Liver (tissue), 10 donors: ENCODE measurements at places on chromosomes 5 and 9. TPM values are rescaled to one million over a fixed set of nuclear protein-coding genes. Genes with fewer than 3 reads are reported as not detected.

GRCh38 chr5:107567901-107568671 is 102.7 kb downstream of the EFNA5 start:
- DNase-seq, result no peak

Gene FBXL7
- 1.1 TPM for total RNA-seq

DNA sequence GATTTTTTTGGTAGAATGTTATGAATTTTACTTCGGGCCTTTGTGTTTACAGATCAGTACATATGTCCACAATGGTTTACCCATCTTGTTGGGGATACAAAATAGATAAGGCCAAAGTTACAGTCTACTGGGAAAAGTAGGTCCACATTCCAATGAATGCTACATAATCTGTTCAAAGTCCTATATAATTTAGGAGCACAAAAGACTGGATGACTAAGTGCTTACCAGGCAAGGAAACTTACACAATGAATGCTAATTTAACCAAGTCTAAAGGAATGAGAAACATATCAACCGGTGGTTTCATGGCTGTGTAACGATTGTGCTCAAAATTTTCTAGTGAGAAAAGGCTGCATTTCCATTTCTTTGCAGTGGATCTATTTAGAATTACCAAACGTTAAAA is 97.4 kb upstream of the TRPM3 start:
- DNase-seq, result no peak

Gene KDM3B
- total RNA-seq, result 39.6 TPM

Gene WDR41
- 19.2 TPM for total RNA-seq

DNA sequence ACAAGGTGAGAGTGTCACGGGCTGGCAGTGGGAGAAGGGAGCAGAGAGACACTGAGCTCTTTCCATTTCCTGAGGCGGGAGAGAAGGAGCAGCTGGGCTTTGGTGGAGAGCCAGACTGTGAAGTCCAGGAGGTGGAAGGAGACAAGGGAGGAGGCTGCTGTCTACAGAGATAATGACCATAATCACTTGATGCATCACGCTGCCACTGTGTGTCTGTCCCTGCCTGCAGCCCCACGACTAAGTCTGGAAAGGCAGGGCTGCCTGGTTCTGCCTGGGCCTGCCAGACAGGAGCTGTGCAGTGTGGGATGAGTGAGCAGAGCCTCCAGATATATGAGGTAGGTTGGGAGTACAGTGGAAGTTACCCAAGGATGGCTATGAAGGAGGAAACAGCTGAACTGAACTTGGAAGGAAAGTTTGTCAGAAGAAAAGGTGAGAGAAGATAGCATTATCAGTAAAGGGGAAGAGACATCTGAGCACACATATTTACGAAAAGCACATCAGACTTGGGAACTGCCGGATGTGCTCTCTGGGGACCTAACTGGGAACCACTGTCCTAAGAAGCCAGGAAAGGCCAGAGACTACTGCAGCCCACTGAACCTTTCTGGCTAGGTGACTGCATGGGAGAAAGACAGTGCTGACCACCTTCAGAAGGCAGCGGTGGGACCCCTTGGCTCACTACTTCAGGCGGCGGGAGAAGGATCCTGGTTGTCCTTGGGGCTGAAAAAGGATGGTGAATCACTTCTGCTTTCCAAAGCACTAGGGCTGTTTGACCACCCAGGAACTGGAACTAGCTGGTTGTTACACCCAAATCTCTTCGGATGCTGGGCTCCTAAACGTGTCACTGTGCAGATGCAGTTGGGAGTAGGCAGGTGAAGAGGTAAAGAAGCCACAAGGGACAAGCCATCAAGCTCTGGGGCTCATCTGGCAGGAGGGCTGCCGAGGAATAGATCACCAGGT is 12.8 kb upstream of the DDX41 start:
- no peak for DNase-seq

Gene GOLM1
- 28.5 TPM for total RNA-seq

GRCh38 chr5:154403234-154403633 is 42.6 kb upstream of the SAP30L start:
- DNase-seq, result no peak

- no peak for DNase-seq
Observed at GRCh38 chr5:68534131-68534940, 318.8 kb downstream of the PIK3R1 start.

DNA sequence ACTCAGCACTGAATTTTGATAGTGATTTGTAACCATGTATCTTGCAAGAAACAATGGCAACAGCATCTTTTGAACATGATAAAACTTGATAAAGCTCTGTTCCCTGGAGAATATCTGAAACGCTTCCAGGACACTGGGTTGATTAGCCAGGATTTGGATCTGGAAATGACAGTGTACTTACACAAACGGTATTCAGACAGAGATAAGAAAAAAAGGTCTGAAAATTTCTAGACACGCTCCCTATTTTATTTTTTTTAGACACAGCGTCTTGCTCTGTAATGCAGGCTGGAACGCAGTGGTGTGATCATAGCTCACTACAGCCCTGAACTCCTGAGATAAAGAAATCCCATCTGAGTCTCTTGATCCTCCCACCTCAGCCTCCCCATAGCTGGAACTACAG is 109.0 kb downstream of the GNAQ start:
- DNase-seq, result no peak

- DNase-seq, result no peak
Observed at GRCh38 chr5:3226196-3226920, 369.3 kb upstream of the IRX1 start.

Gene RFESD
- 1.1 TPM for total RNA-seq

DNA sequence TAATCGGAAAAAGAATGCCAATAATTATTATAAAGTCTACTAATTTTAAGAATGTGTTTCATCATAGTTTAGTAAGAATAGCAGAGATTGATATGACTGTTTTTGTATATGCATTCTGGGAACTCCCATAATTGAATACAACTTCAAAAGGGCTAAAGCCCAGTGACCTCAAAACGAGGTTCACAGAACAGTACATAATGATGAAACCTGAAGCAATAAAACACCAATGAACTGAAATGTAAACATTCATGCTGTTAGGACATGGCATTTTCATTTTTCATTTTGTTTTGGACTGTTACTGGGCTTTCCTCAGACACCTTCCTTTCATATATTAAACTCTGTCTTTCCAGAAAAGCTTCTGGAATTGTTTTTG is 684 bp upstream of the JMY start:
- DNase-seq, result no peak

- DNase-seq, result no peak
Observed at GRCh38 chr5:176296-176823, 14.9 kb upstream of the LRRC14B start.

DNA sequence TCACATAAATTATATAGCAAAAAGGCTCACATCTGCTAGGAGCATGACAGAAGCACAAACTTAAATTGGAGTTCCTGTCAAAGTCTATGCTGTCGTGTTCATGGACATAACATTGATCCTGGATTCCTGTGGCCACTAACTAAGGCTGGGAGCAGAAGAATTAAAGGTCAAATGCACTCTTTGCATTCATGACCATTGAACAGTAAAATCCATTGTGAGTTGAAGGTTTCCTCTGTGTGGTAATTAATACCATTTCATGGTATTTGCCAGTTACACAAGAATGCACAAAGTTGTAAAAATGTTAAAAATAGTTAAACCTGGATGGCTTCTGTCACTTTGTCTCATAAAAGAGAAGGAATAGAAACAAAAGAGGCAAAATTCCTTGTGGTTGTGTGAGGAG is 242.6 kb downstream of the NPR3 start:
- DNase-seq, result no peak

Gene LECT2
- total RNA-seq, result 72.0 TPM

Gene C7
- total RNA-seq, result 268 TPM

DNA sequence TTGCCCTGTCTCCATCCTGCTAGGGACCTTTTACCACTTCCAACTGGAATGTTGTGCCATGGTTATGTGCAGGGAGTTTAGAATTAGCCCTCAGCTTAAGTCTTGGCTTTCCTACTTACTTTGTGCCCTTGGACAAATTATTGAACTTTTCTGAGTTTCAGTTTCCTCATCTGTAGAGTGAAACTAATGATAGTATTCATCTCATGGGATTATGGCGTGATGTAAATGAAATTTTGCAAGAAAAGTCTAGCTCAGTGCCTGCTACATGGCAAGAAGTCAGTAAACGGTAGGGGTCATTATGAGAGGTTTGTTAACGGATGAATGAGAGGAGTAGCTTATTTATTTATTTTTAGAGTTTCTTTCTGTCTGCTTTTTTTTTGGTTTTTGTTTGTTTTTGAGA is 1.8 kb downstream of the MVB12B start:
- DNase-seq, result no peak

DNA sequence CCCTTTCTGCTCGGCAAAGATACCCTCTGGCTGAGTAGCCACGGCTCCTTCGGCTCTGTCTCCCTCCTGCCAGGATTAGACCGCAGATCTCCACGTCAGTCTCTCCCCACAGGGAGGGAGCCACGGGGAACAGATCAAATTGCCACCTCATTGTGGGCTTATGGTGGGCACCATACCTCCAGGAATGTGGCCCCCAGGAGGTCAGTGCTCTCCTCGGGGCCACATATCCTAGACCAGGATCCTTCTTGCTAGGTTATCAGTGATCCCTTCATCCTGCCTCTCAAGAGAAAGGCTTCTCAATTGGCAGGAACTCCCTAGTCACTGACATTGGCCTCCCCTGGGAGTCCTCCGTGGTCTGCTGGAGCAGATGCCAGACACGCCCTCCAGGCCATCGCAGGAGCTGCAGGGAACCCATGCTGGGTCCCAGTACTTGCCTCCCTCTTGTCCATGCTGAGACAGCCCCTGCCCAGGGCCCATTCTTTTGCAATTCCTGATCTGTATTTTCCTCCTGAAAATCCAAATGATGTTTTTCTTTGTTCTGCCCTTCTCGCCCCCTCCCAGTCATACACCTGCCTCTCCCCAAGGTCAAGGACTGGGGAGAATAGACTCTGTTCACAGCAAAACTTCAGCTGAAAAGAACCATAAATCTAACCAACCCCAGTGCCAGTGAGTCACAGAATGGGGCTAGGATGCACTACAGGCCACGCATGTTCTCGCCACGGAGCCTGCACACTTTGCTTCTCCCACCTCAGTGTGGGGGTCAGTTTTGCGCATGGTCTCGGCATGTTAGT is 31.6 kb upstream of the ENHO start:
- no peak for DNase-seq

Gene SLC31A2
- total RNA-seq, result 7.2 TPM

DNA sequence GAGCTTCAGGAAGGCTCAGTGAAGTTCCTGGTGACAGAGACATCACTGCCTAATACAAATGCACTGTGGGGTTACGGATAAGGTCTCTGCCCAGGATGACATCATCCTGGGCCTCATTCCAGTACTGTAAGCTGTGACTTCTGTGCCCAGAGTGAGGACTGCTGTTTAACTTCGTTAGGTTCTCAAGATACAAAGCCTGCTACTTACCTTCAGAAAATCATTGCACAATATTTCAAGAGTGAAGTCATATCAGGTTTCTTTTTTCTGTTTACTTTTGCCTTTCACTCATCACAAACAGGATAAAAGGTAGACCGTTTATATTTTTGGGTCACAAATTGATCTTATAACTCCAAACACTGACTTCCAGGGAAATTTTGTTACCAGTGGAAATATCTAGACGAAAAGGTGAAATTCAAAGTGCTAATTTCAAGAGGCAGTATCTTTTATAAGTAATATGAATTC is 241.2 kb downstream of the PIK3R1 start:
- peak; percentile 67 for DNase-seq

Gene PTGES2
- 34.7 TPM for total RNA-seq

- no peak for DNase-seq
Observed at GRCh38 chr9:88237479-88237961, 99.2 kb upstream of the SPATA31C2 start.

DNA sequence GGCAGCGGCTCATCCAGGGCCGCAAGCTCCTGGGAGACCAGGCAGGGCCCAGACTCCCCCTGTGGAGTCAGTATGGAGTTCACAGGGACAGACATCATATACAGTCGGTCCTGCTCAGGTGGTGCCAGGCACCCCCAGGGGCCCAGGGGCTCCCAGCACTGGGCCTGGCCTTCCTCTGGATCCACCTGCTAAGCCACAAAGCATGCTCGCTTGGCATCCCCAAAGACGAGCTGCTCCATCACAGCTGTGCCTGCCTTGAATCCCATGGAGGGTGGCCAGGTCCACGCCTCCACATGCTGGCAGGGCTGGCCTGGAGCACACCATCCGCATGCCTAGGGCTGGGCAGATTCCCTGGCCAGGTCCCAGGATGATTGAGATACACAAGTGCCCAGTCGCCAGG is 4.6 kb downstream of the BICD2 start:
- no peak for DNase-seq

GRCh38 chr9:3980212-3980611 is 319.7 kb downstream of the GLIS3 start:
- DNase-seq, result no peak

GRCh38 chr9:137320555-137321384 is 18.7 kb upstream of the NRARP start:
- DNase-seq, result peak; percentile 36

Gene PHYHD1
- total RNA-seq, result 9.2 TPM
